ENCODE measurements at places on chromosomes 6 and 20. TPM values are rescaled to one million over a fixed set of nuclear protein-coding genes. Genes with fewer than 3 reads are reported as not detected.

PPARD gene
- total RNA-seq = 7.4 TPM

APOM gene
- total RNA-seq = 2.9 TPM

BMP2 gene
- 2.1 TPM for total RNA-seq

TMEM200A gene
- total RNA-seq = 21.2 TPM

CRISP2 gene
- total RNA-seq = not detected

GRCh38 chr20:62969179-62969760 is 16.8 kb downstream of the SLC17A9 start:
- no peak for DNase-seq

DNA sequence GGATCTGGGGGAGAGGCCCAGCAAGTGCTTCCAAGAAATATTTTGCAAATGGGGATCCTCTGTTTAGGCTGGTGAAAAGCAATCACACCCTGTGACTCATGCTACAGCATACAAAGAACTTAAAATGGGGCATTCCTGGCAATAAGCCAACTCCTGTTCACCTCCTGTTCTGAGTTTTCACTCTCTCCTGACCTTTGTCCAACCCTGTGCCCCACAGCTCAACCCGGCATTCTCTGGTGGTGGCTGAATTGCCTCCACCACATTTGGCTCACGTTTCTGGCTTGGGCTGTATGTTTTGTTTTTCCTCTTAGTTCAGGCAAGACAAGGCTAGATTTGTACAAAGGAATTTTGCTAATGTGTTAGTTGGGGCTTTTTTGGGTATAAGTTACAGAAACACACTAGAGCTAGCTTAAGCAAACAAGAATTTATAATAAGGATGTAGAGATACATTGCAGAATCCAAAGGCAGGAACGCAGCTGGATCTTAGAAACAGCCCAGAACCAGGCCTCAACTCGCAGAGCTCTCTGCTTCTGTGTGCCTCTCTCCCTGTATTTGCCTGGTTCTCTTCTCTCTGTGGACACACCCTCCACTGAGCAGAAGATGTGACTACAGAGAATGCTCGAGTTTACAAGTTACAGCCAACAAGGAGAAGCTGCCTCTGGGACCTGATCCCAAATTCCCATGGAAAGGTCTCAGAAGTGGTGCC is 9.4 kb downstream of the ABCC10 start:
- DNase-seq = peak; percentile 48

DNA sequence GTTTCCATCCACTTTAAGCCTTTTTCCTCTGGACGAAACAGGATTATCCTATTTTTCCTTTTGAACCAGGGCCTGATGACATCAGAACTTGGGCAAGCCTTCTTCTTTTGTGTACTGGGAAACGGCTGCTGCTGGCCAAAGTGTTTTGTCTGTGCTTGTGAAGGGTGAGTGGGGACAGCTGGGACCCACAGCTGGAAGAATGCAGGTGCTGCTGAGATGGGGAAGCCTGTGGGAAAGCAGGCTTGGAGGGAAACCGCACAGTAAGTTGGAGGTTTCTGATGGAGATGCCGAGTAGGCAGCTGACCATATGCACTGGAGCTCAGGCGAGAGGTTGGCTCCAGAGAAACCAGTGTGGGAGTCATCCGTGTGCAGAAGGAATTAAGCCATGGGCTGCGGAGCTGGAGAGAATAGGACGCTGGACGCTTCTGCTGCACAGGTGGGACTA is 8.5 kb upstream of the PSMG4 start:
- DNase-seq = peak; percentile 30

- DNase-seq = no peak
Measured at GRCh38 chr6:107032051-107032450, 4.1 kb downstream of the MTRES1 start.

DNA sequence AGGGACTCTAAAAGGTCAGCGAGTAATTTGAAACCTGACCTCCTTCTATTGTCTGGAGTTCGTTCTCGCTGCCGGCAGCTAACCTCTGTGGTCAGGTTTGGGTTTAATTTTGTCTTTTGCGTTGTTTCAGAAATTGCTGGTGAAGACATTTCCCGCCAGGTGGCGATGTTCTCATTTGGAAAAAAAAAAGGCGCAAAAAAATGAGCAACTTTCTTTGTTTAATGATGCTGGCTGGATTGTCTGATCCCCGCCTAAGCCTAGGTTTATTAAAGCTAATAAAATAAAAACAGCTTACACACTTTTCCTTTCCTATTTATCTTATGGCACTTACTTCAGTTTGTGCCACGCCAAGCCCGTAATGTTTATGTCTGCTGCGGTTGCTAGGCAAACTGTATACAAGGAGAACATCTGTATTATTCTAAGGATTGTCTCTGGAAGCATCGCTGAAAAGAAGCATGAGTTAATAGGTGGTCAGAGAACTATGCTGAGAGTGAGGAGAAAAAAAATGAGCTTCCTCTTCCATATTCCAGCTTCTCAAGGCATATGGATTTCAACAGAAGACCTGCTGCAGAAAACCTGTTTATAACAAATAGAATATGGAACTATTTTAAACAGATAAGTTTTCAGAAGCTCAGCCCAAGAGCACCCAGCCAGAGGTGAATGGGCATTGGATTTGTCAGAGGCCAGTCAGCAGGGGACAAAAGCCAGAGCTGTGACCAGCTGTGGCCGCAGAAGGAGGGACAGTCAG is 205.7 kb downstream of the DOK5 start:
- DNase-seq = no peak

GRCh38 chr6:157595768-157596167 is 214.8 kb downstream of the ZDHHC14 start:
- DNase-seq = no peak

DNA sequence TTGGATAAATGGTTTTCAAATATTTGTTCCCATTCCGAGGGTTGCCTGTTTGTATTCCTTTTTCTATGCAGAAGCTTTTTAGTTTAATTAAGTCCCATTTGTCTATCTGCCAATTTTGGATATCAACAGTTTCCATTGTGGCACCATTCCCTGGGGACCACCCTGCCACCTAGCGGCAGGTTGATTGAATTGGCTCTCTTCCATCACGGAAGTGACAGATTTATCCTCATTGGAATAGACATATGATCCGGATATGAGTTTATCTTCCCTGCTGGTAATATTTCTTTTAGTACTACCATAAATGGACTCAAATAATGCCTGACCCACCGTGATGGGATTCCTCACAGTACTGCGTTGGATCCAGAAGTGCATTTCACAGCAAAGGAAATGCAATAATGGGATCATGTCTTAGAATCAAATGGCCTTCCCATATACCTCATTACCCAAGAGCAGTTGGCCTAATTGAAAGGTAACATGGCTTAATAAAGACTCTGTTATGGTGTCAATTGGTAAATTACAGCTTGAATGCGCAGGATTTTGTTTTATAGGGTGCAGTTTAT is 327.0 kb downstream of the BMP2 start:
- DNase-seq = no peak

- no peak for DNase-seq
Measured at GRCh38 chr20:408843-409696, 971 bp downstream of the RBCK1 start.

- DNase-seq = no peak
Measured at GRCh38 chr20:63552481-63553249, 1.3 kb upstream of the FNDC11 start.

- DNase-seq = no peak
Measured at GRCh38 chr6:116393430-116393829, 22.7 kb downstream of the DSE start.

DNA sequence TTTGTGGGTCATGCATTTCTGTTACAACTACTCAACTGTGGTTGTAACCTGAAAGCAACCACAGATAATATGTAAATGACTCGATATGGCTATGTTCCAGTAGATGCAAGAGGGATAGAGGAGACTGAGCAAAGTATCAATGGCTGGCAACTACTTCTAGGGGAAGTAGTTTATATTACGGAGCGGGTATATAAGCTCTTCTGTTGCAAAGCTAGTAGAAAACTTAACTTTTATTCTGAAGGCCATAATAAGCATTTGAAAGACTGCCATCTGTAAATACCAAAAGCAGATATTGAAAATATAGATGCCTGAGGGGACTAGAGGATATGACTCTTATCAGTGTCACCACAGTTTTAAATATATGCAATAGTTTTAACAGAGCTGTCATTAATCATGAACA is 655.3 kb downstream of the PHF3 start:
- no peak for DNase-seq

DNA sequence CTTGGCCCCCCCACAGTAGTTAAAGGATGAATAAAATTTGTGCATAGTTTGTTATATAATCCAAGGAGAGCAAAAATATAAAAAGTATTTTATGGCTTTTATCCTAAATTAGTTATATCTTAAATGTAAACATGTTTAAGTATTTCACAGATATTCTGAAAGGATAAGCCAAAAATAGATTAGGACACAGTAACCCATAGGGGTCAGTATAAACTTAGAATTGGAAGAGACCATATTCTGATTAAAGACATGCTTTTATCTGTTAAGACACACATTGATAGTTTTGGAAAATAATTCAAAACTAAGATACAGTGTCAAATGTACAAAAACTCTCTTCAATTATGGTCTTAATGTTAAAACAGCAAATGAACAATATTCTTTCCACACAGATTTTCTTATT is 4.5 kb upstream of the SERINC1 start:
- DNase-seq = no peak

DNA sequence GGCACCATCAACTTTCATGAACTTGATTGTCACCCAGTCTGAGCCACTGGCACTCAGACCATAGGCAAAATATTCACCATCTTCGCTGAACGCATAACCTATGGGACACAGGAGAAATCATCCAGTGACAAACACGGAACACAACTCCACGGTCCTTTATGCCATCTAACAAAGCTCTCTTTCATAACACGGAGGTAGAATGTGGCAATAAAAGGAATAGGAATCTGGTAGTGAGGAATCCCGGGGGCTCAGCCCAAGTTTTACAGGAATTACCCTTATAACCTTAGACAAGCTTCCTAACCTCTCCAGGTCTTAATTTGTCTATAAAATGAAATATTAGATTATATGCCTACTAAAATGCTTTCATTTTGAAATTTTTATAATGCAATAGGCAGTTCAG is 29.4 kb downstream of the PREP start:
- no peak for DNase-seq

DNA sequence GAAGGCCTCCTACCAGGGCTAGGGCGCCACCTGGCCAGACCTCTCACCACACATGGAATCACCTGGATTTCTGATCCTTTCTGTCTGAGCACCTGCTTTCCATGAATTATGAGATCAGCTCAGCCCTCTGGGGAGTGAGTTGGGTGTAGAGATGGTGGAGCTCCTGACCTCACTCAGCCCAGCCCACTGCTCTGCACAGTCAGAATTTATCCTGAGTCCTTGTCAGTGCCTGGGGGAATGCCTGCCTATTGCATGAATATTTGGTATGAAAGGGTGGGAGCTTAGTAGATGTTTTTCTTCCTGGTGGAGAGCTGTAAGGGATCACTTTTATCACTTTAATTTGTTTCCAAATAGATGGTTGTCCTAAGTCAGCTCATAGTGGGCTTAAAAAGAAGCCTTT is 47.5 kb downstream of the DTD1 start:
- no peak for DNase-seq

GRCh38 chr6:40928307-40928706 is 110.7 kb downstream of the UNC5CL start:
- DNase-seq = no peak

Data from uterus (tissue), 4 donors.